T follicular helper cell (primary cell): ENCODE measurements at places on chromosomes 7 and 10.

DNA sequence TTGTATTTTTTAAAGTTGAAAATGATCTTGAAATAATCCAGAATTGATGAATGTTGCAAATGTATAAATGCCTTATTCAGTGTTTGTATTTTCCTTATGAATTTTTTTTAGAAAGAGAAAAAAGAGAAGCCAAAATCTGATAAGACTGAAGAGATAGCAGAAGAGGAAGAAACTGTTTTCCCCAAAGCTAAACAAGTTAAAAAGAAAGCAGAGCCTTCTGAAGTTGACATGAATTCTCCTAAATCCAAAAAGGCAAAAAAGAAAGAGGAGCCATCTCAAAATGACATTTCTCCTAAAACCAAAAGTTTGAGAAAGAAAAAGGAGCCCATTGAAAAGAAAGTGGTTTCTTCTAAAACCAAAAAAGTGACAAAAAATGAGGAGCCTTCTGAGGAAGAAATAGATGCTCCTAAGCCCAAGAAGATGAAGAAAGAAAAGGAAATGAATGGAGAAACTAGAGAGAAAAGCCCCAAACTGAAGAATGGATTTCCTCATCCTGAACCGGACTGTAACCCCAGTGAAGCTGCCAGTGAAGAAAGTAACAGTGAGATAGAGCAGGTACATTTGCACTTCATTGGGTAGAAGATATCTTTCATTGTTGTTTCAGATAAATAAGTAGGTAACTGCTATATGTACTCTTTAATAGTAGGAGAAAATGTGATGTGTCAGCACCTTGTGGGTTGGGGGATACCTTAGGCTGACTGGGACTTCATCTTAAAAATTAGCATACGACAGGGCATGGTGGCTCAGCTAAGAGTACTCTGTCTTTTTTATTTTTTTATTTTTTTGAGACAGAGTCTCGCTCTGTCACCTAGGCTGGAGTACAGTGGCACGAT is 3.9 kb downstream of the DDX21 start:
- DNase-seq: no peak

DNA sequence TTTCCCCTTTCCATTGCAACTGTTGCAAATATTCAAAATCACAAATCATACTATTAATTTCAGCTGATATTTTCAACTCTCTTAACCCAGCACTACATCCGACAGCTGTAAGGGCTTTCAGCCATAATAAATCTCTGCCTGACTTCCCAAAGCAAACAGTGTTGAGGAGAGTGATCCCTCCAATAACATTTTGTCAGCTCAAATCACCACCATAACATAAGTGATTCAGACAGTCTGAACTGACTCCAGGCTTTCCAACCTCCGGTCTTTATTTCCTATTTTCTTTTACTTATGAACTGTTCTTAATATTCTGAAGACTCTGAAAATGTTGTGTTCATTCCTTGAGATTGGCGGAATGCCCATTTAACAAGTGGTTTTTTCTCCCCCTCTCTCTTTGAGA is 1085.9 kb downstream of the GATA3 start:
- no peak for DNase-seq

DNA sequence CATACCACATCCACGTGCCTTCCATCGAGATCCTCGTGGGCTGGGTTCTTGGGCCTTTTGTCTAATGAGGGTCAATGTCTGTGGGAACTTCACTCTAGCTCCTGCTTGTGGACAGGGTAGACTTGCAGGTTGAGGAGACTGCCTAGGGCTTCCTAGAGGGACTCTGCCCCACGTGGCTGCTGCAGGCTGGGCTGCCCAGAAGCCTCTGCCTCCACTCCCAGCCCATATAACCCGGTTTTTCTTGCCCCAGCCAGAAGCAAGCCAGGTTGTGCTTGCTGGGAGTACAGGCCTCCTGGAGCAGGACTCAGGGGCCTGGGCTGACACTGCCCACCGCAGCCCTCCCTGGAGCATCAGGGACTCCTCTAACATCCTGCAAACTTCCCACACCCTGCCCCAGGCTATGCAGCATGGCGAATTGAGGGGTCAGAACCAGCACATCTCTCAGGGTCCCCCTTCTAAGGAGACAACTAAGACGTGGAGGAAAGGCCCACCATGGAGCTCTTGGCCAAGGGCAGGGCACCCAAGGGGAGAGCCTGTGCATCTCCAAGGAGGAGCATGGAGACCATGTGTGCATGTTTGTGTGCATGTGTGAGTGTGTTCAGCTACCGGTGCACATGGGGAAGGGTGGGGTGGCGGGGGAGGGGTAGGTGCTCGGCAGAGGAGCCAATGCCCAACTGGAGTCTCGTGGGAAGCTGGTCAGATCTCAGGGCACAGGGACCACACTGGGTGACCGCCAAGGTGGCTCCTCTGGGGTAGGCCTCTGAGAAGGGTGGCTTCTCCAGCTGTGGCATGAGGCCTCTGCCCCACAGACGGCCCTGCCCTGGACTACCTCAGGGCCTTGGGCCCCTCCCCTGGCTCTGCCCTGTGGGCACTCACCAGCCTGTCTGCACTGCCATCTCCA is 62.6 kb downstream of the RASGEF1A start:
- DNase-seq: no peak

DNA sequence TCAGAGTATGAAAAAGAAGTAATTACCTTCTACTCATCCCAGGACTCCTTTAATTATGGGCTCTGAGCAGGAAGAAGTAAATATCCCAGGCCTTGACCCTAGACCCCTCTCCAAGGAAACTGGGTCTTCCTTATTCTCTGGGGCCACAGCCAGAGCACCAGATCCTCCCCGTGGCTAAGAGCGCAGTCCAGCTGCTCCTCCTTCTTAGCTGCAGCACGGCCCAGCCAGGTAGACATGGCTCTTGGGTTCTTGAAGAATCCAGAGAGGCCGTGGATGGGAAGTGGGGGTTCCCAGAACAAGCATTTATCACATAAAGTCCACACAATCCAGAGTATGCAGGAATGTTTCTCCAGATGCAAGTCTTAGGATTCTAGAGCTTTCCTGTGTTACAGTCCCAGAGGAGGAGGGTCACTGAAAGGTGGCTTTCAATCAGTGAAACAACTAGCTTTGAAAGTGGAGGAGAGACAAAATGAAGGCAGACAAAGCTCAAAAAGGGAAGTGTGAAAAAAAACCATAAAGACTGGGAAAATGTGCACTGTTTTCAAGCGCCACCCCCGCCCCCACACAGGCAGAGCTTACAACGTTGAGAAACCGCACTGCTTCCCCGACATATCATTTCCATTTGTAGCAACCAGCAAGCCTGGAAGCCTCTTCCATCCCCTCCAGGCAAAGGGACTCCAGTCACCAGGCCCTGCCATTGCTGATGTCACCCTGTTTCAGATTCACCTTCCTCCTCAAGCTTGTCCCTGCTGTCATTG is 396.5 kb upstream of the MKI67 start:
- no peak for DNase-seq

GRCh38 chr10:17475661-17476060 is 21.3 kb upstream of the ST8SIA6 start:
- DNase-seq: no peak

- no peak for DNase-seq
Measured at GRCh38 chr7:76265299-76265698, 37.2 kb upstream of the HSPB1 start.

DNA sequence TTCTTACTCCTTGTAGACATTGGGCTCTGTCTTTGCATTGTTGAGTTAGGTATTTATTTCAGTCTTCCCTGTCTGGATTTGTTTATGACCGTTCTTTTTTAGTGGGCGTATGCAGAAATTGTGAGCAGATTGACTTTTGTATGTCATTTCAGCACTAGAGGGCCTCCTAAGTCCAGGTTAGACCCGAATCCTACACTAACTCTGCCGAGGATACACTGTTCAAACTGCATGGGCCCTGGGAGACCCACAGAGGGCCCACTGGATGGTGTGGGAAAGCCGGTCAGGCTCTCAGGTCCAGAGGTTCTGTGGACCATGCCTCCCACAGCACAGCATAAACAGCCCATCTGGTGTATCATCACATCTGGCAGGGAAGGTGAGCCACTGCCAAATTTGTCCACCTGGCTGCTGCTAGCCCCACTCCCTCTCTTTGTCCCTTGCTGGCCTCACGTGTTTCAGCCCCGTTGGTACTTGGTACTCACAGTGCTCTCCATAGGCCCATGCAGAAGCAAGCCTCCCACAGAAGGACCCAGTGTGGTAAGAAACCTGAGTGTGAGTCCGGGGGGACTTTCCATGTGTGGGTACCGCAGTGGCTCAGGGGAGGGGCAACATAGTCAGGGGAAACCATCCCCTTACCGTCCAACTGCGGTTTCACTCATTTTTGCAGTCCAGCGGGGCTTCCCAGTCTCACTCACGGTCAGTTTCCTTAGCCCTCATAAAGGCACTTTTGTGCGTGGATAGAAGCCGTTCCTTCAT is 112.8 kb downstream of the APBB1IP start:
- DNase-seq: no peak

- no peak for DNase-seq
Measured at GRCh38 chr10:80480852-80481251, 26.7 kb downstream of the TSPAN14 start.

GRCh38 chr10:52453501-52453900 is 139.4 kb downstream of the DKK1 start:
- DNase-seq: no peak
